ENCODE measurements at places on chromosomes 5 and 9. TPM values are rescaled to one million over a fixed set of nuclear protein-coding genes. Genes with fewer than 3 reads are reported as not detected.
A peak's percentile ranks its signal among the peaks of the same experiment; 100 is the strongest.

Gene LCN6
- total RNA-seq, result not detected

Gene AMBP
- 1,510 TPM for total RNA-seq

GRCh38 chr5:106875591-106876297 is 795.0 kb downstream of the EFNA5 start:
- H3K27ac ChIP-seq, result no peak overlapping the region
- peak; percentile 62 for DNase-seq
- H3K4me3 ChIP-seq, result no peak overlapping the region
- no peaks in the 10 kb centered on the region for H3K36me3 ChIP-seq
- no peaks in the 10 kb centered on the region for H3K27me3 ChIP-seq
- H3K4me1 ChIP-seq, result no peaks in the 10 kb centered on the region

GRCh38 chr9:91023741-91024140 is 222.1 kb downstream of the SYK start:
- no peaks in the 10 kb centered on the region for H3K27me3 ChIP-seq
- no peaks in the 10 kb centered on the region for H3K36me3 ChIP-seq
- H3K27ac ChIP-seq, result no peak overlapping the region

DNA sequence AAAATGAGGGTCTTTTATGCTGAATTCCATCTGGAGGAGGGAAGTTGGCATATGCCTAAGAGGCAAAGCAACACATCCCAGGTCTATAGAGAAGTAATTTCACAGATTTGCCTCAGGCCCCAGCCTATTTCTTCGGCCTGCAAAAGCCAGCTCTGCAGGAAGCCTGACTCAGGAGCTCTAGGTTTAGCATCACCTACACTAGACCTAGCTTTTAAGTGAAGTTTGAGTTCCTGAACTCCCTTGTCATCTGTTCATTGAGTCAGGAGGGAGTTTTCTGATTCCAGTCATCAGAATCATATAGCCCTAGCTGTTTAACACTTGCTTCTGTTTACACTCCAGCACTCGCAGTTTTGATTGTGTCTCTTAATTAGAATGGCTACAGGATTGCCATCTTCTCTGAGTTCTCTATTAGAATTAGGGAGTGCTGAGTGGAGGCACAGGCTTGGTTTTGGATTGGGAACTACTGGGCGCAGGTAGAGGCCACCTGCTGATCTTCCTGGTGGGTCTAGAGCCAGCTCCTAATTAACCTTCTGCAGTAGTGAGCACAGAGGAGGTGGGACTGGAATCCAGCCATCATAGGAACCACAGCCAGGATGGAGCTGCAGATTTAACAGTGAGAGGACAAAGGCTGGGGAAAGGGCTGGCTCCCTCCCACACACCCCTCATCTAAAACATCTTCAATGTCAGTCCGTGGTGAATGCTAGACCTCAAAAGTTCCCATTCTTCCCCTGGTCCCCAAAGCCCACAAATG is 179.5 kb downstream of the TRIO start:
- H3K27ac ChIP-seq, result no peak overlapping the region
- no peak for DNase-seq
- H3K4me3 ChIP-seq, result no peak overlapping the region
- no peaks in the 10 kb centered on the region for H3K27me3 ChIP-seq

DNA sequence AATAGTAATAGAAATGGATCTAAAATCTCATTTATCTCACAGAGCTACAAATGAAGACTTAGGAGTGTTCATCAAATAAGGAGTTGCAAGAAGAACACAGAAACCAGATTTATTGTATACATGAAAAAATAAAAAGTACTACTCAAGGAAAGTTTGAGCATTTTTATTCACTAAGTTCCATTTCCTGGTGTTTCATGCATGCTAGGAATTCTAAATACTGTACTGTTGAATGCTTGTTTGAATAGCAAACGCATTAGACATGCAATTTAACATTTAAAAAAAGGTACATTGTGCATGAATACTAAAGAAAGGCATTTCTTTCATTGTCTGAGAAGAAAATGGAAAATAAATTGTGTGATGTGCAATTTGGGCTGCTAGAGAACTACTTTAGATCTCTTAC is 52.1 kb downstream of the C6 start:
- H3K27me3 ChIP-seq, result no peaks in the 10 kb centered on the region
- no peak overlapping the region for H3K27ac ChIP-seq
- no peak for DNase-seq
- no peaks in the 10 kb centered on the region for H3K4me1 ChIP-seq
- no peaks in the 10 kb centered on the region for H3K36me3 ChIP-seq

DNA sequence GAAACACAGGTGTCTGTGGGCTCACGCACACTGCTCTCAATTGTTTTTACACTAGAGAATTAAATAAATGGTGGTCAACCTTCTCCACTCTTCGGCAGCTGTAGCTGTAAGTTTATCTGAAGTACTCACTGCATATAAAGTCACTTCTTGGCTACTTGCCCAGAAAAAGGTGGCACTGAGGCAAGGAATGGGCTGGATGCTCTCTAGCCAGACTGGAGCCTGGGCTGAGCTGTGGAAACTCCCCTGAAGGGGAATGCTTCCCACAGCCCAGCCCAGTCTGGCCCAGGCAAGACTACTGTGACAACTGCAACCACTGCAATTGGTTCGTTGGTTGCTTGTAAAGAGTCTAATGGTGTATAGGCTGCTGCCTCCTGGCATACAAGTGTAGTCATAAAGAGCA is 4.5 kb downstream of the LEAP2 start:
- H3K36me3 ChIP-seq, result peaks cover 34% of the 10 kb centered on the region
- no peaks in the 10 kb centered on the region for H3K27me3 ChIP-seq
- peaks cover 55% of the 10 kb centered on the region for H3K4me1 ChIP-seq
- peak overlapping the region; percentile 21 for H3K27ac ChIP-seq

DNA sequence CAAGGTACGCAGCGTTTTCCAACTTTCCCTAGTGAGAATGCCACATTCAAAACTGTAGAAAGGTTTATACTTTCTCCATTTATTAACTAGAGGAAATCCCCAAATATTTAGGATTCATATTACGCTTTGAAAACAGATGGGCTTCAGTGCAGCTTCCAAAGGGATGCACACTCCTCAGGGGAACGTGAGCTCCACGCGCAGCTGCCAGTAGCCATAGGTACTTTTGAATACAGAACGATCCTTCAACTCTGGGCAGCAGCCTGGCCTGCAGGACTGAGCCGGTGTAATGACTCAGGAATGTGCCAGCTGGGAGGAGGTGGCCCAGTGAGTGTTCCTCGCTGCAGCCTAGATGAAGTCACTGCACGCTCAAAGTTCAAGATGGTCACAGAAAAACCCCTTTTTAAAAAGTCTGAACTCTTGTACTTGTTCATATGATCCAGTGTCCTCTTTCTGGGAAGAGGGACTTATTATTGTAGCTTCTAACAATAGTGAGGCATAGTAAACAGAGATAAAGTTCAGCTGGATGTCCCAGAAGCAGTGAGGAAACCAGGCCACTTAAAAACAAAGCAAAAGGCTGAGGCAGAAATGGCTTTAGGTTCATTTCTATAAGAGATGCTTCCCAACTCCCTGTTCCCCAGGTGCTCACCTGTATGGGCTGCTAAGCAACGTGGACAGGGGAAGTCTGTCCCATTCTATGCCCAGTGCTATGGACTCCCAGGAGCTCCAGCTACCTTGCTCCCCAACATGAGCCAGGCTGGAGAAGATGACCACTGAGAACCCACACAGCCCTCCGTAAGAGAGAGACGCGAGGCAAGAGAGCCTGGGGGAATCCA is 130.0 kb downstream of the LHFPL2 start:
- peak; percentile 97 for DNase-seq
- peaks cover 59% of the 10 kb centered on the region for H3K4me1 ChIP-seq
- no peak overlapping the region for H3K4me3 ChIP-seq
- H3K27me3 ChIP-seq, result no peaks in the 10 kb centered on the region
- peak overlapping the region; percentile 89 for H3K27ac ChIP-seq
- 0 out of 2 replicates have a peak, but pooled peaks cover 1% of the 10 kb centered on the region for H3K36me3 ChIP-seq

All from HepG2 (cell line).